ENCODE measurements at places on chromosomes 16 and 17.

- DNase-seq = no peak
These were observed 10.1 kb downstream of the KSR1 start for GRCh38 chr17:27466376-27466742.

- DNase-seq = no peak
These were observed 22.6 kb downstream of the CNTNAP1 start for GRCh38 chr17:42704837-42705494.

- no peak for DNase-seq
These were observed 44.0 kb downstream of the TUBD1 start for GRCh38 chr17:59848778-59849177.

GRCh38 chr17:28467456-28468025, 5.9 kb upstream of the SLC13A2 start:
- DNase-seq = no peak

DNA sequence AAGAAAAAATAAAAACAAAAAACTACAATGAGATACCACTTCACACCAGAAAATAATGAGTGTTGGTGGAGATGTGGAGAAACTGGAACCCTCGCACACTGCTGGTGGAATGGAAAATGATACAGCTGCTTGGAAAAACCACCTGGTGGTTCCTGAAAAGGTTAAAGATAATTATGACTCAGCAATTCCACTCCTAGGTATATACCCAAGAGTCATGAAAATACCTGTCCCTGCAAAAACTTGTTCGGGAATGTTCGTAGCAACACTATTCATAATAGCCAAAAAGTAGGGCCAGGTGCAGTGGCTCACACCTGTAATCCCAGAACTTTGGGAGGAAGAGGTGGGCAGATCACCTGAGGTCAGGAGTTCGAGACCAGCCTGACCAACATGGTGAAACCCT, 8.1 kb upstream of the ITGAE start:
- DNase-seq = no peak

GRCh38 chr16:90035902-90036301, 16.6 kb upstream of the DBNDD1 start:
- DNase-seq = no peak
